ENCODE measurements at places on chromosomes 2 and 18. TPM values are rescaled to one million over a fixed set of nuclear protein-coding genes. Genes with fewer than 3 reads are reported as not detected.

DNA sequence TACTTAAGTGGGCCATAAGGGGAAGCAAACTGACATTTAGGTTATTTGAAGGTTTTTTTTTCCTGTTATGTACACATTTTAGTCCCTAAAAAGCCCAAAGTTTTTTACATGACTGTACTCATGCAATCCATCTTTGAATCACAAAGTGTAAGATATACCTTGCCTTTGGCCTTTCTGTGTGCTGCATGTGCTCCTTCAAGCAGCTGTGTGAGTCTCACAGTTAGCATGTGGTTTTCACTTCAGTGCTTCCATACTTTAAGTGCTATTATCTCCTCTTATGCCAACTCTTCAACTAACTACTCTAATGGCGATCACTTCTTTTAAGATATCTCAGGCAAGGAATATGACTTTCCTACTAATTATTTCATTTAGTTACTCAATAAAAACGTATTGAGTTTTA, 597.1 kb upstream of the ACVR2A start:
- no peak overlapping the region for H3K4me3 ChIP-seq
- no peak overlapping the region for H3K27ac ChIP-seq
- no peaks in the 10 kb centered on the region for H3K4me1 ChIP-seq
- DNase-seq = no peak

- H3K4me3 ChIP-seq = no peak overlapping the region
- peaks cover 24% of the 10 kb centered on the region for H3K27me3 ChIP-seq
- no peak for DNase-seq
- H3K27ac ChIP-seq = no peak overlapping the region
- H3K36me3 ChIP-seq = no peaks in the 10 kb centered on the region
- no peaks in the 10 kb centered on the region for H3K4me1 ChIP-seq
These were observed 136.2 kb downstream of the CLIP4 start for GRCh38 chr2:29251406-29251805.

GRCh38 chr2:232977438-232977971, 35.6 kb downstream of the NGEF start:
- peaks cover 9% of the 10 kb centered on the region for H3K27me3 ChIP-seq
- no peaks in the 10 kb centered on the region for H3K4me1 ChIP-seq
- H3K27ac ChIP-seq = no peak overlapping the region
- DNase-seq = no peak
- no peak overlapping the region for H3K4me3 ChIP-seq
- no peaks in the 10 kb centered on the region for H3K36me3 ChIP-seq

DNA sequence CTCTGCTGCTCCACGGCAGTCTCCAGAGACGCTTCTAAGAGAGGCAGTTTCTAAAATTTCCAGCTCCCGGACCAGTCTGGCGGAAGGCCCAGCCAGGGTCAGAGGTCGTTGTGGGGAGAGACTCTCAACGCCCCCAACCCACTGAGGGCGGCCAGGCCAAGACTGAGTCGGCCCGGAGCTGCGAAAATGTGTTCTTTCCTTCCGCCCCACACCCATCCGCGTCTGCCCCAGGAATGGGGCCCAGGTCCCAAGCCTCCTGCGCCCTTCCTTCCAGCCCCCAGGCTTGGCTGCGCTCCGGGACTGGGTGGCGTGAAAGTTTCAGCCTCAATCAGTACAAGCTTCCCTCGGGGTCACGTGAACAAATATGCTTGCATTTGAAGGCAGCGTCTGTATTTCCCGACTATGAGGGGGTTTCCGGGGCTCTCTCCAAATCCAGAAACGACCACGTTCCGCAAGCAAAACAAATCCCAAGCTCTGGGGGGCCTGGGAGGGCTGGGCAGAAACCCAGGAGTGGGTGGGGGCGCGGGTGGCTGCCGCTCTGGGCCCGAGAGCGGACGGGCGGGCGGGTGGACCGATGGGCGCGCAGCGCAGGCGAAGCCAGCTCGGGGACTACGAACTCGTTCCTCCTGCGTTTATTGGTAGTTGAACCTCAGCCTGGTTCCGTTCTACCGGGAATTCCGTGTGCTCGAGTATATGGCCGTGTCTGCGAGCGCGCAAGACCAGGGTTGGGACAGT, 3.3 kb downstream of the HOXD3 start:
- DNase-seq = no peak
- peaks cover 4% of the 10 kb centered on the region for H3K36me3 ChIP-seq
- H3K27me3 ChIP-seq = peaks cover 89% of the 10 kb centered on the region
- peaks cover 7% of the 10 kb centered on the region for H3K4me1 ChIP-seq
- H3K27ac ChIP-seq = no peak overlapping the region
- no peak overlapping the region for H3K4me3 ChIP-seq

Gene TLX2
- 0.82 TPM for total RNA-seq
